ENCODE measurements at places on chromosomes 1 and 21. TPM values are rescaled to one million over a fixed set of nuclear protein-coding genes. Genes with fewer than 3 reads are reported as not detected.

DNA sequence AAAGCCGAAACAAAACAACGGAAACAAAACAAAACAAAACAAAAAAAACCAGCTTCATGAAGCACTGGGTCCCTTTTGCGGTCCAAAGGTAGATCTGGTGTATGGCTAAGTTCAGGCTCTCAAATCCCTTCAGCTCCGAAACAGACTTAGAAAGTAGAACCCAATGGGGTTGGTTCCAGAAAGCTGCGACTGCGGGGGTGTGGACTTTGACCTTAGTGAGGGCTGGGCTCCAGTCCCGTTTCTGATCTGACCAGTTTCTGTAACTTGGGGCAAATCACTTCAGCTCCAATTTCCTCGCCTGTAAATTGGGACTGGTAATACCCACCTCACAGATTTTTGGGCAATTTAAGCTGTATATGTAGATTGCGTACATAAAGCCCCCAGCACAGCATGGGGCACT is 105.2 kb downstream of the ZSCAN20 start:
- DNase-seq: no peak

- DNase-seq: no peak
Measured at GRCh38 chr1:85070972-85071492, 22.7 kb upstream of the MCOLN3 start.

DNA sequence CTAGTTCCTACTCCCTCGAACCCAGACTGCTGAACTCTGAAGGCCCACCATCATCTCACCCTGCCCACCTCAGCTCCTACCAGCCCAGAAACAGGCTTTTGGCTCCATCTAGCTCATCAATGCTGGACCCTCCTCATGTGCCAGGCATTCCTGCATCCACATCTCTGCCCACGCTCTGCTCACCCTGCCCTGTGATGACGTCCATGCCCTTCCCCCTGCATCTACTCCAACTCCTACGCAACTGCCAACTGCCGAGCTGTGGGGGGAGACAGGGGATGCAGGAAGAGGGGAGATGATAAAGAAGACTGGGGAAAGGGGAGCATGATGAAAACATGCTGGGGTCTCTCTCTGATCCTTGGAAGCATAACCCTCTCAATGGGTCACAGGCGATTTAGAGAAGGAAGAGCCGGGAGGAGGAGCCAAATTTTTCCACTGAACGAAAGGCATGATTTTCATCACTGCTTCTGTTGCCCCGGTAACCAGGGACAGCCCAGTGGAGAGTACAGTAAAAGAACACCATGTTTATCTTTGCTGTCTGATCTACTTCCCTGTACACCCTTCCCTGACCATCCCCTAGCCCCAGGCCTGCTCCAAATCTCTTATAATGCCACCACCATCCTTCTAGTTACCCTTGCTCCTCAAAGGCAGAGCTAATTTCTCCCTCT is 44.3 kb downstream of the CD34 start:
- DNase-seq: no peak

OR6N1 gene
- total RNA-seq: not detected

GSTM5 gene
- total RNA-seq: not detected

GRCh38 chr1:99680270-99680669 is 34.4 kb downstream of the PALMD start:
- DNase-seq: peak; percentile 92

DNA sequence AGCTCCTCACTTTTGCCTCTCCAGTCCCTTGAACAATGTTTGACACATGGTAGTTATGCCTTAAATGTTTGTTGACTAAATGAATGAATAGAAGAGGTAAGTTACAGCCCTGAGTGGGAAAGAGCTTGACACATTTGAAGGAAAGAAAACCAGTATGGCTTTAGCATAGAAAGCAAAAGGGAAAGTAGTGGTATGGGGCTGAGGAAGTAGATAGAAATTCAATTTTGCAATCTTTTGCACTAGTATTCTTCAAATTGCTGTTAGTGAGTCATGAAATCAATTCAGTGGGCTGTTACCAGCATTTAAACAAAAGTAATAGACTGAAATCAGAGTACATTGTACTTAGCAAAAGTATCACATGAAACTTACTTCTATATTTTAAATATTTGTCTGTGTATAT is 21.1 kb downstream of the PLA2G4A start:
- no peak for DNase-seq

- no peak for DNase-seq
Measured at GRCh38 chr1:101914473-101915242, 82.1 kb downstream of the OLFM3 start.

GRCh38 chr1:109993885-109994284 is 9.3 kb downstream of the AHCYL1 start:
- no peak for DNase-seq

- no peak for DNase-seq
Measured at GRCh38 chr1:44101328-44101727, 17.3 kb upstream of the KLF17 start.

DNA sequence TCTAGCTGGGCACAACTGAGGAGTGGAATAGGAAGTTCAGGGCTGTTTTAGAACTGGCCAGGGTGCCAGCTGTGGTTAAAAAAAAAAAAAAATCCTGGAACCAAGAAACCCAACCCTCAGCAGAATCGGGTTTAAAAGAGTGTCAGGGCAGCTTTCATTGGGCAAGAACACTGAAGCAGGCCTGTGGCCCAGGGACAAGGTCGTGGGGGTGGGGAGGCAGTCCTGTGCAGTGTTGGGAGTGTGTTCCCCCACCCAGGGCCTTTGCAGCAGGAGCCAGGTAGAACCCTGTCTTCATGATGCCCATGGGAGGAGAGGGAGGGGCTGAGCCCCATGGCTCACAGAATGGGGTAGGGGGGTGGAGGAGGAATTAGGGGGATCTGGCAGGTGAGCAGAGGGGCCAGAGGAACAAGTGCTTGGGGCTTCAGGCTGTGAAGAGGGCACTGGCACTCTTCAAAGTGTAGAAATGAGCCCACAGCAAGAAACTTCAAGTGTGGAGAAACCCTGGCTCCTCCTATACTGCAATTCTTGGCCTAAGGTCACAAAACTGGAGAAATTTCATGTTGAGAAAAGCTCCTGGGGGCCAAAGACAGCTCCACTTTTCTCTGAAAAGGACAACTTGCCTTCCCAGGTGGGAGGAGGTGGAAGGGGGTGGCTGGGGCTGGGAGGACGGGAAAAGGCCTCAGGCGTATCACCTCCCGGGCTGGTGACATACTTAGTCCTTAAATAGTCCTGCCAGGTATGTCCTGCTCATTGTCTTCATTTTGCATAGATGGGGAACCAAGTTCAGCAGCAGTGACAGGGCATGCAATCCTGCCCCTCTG is 39.3 kb downstream of the KIAA1614 start:
- no peak for DNase-seq

FCMR gene
- 0.23 TPM for total RNA-seq

GRCh38 chr1:182622901-182623528 is 18.8 kb upstream of the RGS16 start:
- no peak for DNase-seq

All from Daoy (cell line).